ENCODE measurements at places on chromosomes 12 and 14. TPM values are rescaled to one million over a fixed set of nuclear protein-coding genes. Genes with fewer than 3 reads are reported as not detected.

Gene POTEM
- total RNA-seq, result not detected

Gene PTPN6
- total RNA-seq, result 483 TPM

Gene CELA1
- total RNA-seq, result 0.18 TPM

Gene OR11H6
- not detected for total RNA-seq

Gene RHOJ
- not detected for total RNA-seq

- H3K27ac ChIP-seq, result peak overlapping the region; percentile 87
- H3K4me3 ChIP-seq, result peak overlapping the region; percentile 24
- H3K27me3 ChIP-seq, result no peaks in the 10 kb centered on the region
- H3K36me3 ChIP-seq, result no peaks in the 10 kb centered on the region
- peak; percentile 35 for DNase-seq
Observed at GRCh38 chr12:106760184-106760531, 14.3 kb upstream of the RIC8B start.

DNA sequence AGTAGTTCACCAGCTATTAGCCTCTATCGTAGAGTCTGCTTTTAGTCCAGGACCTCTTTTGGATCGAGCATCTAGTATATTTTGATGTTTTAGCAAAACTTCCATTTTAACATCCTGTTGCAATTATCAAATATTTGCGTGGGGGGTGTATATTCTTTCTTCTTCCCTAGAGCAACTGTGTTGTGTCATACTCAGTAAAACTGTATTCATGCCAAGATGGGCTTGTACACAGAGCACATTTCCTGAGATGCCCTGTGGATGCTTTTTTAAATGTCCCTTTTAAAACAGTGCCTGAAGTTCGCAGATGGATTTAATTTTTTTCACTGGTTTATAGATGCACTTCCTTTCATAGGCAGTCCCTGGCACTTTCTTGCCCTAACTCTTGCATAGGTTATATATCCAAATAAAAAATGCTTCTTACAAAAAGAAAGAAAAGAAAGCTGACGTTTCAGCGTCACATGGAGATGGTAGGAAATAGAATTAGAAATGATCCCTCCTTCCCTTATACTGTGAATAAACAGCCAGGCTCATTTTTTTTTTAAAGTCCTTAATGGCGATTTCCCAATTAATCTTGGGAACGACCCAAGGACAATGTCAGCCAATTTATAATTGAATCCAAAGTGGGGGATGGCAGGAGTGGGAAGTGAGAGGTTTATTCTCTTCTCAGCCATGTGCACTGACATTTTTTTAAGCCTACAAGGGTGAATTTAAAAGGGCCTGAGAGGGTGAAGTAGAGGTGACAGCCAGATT lies 247.0 kb downstream of the SLC41A2 start:
- H3K27ac ChIP-seq, result peak overlapping the region; percentile 32
- peaks cover 41% of the 10 kb centered on the region for H3K4me1 ChIP-seq
- no peak overlapping the region for H3K4me3 ChIP-seq
- DNase-seq, result no peak

- no peaks in the 10 kb centered on the region for H3K36me3 ChIP-seq
- H3K27ac ChIP-seq, result peak overlapping the region; percentile 84
- H3K4me1 ChIP-seq, result peaks cover 8% of the 10 kb centered on the region
- H3K27me3 ChIP-seq, result peaks cover 8% of the 10 kb centered on the region
Observed at GRCh38 chr14:96390965-96391292, 999 bp upstream of the AK7 start.

GRCh38 chr12:111035578-111036301 lies 115.4 kb upstream of the MYL2 start:
- H3K36me3 ChIP-seq, result no peaks in the 10 kb centered on the region
- H3K27ac ChIP-seq, result no peak overlapping the region
- peak overlapping the region; percentile 59 for H3K4me3 ChIP-seq

GRCh38 chr12:49943625-49943960 lies 6.9 kb upstream of the AQP2 start:
- H3K27me3 ChIP-seq, result no peaks in the 10 kb centered on the region
- no peaks in the 10 kb centered on the region for H3K36me3 ChIP-seq
- DNase-seq, result no peak
- H3K4me1 ChIP-seq, result peaks cover 19% of the 10 kb centered on the region
- H3K4me3 ChIP-seq, result no peak overlapping the region
- H3K27ac ChIP-seq, result no peak overlapping the region

All from activated CD4-positive, alpha-beta T cell treated with anti-CD3 and anti-CD28 coated beads for 36 hours (primary cell).